ENCODE measurements at places on chromosomes 16 and 17.

- no peak for DNase-seq
Measured at GRCh38 chr17:78922816-78923498, 2.2 kb downstream of the TIMP2 start.

DNA sequence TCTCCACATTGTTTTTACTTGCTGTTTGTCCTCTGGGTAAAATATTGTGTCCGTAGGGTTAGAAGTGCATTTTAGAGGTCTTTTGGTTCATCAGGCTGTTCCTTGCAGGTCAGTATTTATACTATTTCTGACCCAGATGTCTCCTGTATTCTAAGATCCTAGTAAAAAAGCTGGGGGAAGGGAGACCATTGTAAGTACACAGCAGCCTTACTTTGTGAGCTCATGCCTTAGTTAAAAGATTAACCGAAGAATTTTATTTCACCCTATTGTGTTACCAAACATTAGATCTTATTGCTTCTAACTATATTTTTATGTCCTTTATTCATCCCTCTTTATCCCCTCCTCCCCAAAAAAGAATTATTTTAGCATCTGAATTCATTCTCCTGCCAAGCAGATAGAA is 444.1 kb upstream of the RBFOX1 start:
- DNase-seq = no peak

DNA sequence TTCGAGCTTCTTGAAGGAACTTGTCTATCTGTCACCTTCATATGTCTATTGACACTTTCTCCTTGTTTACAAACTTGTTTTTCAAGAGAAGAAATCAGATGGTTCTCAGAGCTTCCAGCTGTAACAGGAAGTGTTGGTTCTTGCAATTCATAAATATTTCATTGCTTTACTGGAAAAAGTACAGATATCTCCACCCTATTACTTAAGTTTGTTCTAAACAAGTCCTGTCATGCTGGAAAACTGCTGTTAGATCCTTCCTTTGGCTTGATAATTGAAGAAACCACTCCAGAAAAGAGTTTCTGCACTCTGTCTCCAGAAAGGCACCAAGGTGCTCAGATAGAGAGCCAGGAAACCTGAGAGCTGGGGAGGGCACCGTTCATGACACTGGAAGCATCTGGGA is 181.6 kb downstream of the DNAH9 start:
- no peak for DNase-seq

- no peak for DNase-seq
Measured at GRCh38 chr16:67210069-67210937, 11.4 kb downstream of the ELMO3 start.

DNA sequence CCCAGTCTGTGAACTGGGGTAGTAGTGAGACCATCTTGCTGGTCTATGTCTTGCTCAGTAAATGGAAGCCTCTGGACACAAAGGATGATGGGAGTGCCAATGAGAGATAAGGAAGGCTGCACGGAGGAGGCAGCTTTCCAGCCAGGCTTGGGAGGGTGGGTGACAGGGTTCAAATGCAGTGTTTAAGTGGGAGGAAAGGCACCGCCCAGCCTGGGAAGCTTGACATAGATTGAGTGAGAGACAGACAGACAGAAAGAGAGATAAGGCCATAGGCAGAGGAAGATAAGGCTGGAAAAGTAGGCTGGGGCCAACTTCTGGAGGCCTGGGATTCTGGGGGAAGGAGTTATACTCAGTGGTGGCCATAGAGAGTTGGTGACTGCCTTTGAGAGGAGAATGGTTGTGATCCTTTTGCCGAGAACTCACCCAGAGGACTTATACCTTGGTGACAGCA is 7.2 kb upstream of the COL1A1 start:
- DNase-seq = no peak

DNA sequence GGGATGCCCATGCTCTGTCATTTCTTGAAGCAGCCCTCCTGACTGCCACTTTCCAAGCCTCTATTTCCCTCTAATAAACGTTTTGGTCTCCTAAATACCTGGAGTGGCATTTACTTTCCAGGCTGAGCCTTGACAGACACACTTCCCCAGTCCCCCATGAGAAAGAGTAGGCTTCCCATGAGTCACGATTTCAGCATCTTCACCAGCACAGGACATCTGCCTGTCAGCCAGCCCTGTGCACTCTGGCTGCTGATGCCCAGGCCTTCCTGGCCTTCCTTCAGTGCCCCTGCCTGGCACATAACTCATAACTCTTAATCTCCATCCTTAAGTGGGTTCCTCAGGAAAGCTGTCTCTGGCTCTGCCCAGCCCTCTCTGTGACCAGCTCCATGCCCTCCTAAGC is 30.8 kb upstream of the GAS7 start:
- DNase-seq = no peak

DNA sequence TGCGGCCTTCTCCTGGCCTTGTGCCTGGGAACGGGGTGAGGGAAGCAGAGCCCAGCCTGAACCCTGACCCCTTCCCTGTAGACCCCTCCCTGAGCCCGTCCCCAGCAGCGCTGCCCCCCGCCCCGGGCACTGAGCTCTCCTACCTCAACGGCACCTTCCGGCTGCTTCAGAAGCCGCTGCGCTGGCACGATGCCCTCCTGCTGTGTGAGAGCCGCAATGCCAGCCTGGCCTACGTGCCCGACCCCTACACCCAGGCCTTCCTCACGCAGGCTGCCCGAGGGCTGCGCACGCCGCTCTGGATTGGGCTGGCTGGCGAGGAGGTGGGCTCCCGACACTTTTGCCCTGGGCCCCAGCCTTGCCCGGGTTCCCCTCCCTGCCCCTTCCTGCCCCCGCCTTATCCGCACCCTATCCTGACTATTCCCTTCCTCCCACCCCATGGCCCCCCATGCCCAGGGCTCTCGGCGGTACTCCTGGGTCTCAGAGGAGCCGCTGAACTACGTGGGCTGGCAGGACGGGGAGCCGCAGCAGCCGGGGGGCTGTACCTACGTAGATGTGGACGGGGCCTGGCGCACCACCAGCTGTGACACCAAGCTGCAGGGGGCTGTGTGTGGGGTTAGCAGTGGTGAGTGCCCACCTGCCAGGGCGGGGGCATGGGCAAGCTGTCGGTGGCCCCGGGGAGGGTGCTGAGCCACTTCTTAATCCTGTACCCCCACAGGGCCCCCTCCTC is 62.1 kb downstream of the MRC2 start:
- DNase-seq = no peak

GRCh38 chr17:63480826-63481487 is 4.1 kb downstream of the ACE start:
- DNase-seq = no peak

GRCh38 chr16:26963109-26963508 is 103.6 kb upstream of the C16orf82 start:
- DNase-seq = no peak

DNA sequence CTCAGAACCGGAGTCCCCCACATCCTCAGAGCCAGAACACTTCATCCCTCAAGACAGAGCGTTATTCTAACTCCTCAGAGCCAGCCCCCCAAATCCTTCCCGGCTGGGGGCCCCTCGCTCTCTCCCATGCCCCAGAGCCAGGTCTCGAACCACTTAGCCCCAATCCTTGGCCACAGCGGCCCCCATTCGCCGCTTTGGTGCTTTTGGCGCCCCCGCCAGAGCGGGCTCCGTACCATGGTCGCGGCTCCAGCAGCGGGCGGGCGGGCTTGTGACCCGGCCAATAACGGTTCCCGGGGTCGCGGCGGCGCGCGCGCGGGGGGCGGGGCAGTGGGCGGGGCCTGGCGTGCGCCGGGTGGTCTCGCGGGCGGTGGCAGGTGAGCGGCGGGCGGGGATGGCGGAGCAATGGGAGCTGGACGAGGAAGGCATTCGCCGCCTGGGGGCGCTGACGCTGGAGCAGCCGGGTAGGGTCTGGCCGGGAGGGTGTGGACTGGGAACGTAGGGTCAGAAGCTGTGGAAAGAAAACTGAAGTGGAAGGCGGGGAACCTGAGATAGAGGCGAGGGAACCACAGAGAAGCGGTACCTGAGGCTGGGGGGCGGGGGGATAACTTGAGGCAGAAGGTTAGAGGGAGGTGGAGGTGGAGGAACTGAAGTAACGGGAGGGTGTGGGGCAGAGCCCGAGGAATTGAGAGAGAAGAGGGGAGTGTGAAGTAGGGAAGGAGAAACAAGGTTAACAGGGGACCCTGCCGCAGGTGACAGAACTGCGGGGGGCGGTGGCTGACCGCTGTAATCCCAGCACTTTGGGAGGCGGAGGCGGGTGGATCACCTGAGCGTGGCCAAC is at the start of the genes KCTD19 and LRRC36:
TSS of gene KCTD19 (minus strand) at position 270 of the 838 bp plus-strand sequence. CDS start at position 236, 34 bp downstream.
TSS of gene LRRC36 (plus strand) at position 344 of the 838 bp plus-strand sequence. CDS start at position 392, 48 bp downstream.
- no peak for DNase-seq

DNA sequence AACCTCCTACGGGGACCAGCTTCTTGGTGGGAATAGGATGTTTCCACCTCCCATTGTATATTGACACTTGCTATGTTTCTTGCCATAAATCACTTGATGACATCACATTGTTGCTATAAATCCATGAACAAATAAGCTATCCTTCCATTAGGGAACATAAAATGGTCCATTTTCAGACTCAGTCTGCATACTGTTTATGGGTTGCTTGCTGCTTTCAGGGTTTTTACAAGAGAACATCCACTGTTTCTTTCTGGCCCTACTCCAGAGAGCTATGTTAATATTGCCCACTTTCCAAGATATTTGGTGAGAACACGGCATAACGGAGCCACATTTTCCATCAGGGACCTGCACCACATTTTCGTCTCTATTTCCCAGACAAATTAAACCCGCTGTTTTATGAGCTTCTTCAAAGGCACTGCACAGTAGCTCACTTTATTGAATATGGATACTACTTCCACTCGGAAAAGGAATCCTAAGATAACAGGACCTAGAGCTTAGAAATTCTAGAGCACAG is 800.2 kb downstream of the KCNJ2 start:
- DNase-seq = no peak

GRCh38 chr17:81429821-81430551 is 34.7 kb downstream of the BAHCC1 start:
- no peak for DNase-seq

GRCh38 chr16:50948268-50948930 is 202.7 kb downstream of the SALL1 start:
- no peak for DNase-seq

- no peak for DNase-seq
Measured at GRCh38 chr17:10666906-10667305, 9.8 kb upstream of the MYH3 start.

- DNase-seq = no peak
Measured at GRCh38 chr17:1627982-1628855, at the start of gene SLC43A2. SLC43A2 (minus strand) TSS chr17:1628834; CDS start chr17:1627874, 960 bp downstream.

DNA sequence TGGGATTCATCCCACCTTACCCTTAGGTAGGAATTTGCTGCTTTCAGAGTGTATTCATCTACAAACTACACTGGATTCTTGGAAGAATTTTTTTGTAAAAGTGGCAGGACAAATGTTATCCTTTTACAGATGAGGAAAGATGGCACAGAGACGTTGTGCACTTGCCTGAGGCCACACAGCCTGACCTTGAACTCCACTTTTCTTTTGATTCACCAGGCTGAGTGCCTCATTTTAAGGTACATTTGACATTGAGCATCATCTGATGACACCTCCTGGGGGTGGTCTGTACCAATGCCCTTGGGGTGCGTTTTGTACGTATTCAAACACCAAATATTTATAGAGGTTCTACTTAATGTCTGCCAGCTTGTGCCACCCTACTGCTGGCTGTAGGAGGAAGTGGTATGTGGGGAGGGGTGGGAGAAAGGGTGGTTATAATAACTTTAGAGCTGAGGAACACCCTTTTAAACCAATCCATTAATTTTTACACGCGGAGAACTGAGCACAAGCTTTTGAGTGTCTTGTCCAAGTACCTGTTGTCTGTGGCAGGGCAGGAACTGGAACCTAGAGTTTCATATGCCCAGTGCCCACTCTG is 29.1 kb downstream of the HS3ST3B1 start:
- DNase-seq = no peak

DNA sequence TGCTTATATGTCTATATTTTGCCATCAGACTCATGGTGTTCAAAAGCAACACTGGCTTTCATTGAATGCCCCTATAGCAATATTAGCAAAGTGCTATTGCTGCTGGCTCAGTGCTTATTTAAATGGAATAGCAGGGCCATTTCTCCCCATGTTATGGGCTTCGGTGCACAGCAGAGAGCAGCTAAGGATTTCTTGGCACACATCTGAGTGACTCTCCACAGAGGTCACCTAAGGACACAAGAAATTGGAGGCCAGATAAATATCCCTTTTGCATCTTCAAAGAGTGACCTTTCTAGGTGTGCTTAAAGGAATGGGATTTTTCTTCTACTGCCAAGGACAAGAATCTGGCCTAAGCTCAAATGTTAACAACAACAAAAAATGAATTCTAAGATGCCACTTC is 751.8 kb downstream of the CDH11 start:
- no peak for DNase-seq

DNA sequence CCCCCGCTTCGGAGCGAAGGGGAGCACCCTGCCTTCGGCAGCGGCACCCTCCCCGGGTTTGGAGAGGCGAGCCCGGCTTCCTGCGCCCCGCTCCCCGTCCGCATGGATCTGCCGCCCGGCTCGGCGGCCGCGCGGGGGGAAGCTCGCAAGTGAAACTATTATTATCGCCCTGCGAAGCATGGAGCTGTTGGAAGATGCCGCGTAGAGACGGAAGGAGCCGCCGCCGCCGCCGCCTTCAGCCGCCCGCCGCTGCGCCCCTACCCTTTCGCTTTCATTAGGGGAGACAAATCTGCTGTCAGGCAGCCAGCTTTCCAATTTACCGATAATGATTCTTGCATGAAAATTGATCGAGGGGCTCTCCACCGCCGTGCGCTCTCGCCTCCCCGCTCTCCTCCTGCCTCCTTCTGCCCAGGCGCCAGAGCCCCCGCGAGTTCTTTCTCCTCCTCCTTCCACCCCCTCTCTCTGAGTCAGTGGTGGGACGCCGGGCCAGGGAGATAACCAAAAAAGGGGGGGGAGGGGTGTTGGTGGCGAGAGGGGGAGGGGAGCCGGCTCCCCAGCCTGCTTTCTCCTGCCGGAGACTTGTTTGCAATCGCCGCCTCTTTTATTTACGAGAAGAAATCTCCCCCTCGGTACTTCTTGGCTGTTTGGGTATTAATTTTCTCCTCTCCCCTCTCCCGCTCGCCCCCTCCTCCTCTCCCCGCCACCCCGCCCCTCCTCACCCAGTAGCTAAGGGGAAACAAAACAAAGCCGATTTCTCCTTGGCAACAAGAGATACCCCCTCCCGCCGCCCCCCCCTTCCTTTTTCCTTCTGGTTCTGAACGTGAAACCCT is 58.0 kb upstream of the GSE1 start:
- DNase-seq = no peak

DNA sequence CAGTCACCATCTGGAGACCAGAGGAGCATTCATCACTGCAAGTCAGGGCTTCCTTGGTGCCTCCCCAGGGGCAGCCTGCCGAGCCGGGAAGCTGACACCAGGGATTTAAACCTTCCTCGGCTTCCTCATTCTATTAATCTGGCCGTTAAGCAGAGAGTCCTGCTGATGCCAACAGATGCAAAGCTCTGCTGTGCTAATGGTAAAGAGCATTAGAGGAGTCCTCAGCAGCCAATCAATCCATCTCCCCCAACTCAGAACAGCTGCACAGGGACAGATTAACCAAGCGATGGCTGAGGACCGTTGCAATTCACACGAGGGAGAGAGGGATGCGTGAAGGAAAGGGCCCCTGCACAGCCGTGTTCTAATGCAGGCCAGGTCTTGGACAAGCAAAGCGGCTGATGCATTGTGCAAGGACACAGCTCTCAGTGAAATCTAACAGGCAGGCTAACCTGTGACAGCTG is 116.6 kb downstream of the XYLT1 start:
- no peak for DNase-seq

Data from GOT3 (cell line).